ENCODE measurements at places on chromosomes 16 and 17.
A peak's percentile ranks its signal among the peaks of the same experiment; 100 is the strongest.

- no peak for DNase-seq
Measured at GRCh38 chr17:183021-183420, 1.6 kb upstream of the DOC2B start.

GRCh38 chr16:58125781-58126335, 3.3 kb downstream of the CFAP20 start:
- DNase-seq: no peak

DNA sequence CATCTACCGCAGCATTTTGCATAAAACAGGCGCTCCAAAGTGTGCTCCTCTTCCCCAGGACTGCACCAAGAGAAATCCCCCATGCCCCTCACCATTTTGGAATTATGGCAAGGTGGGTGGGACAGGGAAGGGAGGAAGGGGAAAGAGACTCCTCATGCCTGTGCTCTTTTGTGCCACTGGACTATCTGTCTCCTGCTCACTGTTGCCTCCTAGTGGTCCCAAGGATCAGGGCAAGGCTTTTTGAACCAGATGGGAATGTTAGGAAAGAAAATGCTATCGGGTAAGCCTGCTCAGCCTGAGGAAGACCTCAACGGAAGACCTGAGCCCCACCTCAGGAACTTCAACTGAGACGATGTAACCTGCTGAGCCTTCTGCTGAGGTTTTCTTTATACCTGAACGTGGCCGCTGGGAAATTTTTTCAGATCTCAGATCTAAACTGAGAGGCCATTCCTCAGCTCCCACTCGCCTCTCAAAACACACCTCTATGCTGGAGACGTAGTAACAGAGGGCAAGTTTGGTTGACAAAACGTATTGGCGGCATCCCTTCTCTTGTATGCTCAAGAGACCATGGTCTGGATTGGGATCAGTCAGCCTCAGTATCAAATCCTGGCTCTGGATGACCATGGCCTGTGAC, 58.3 kb downstream of the SPACA3 start:
- DNase-seq: peak; percentile 31

DNA sequence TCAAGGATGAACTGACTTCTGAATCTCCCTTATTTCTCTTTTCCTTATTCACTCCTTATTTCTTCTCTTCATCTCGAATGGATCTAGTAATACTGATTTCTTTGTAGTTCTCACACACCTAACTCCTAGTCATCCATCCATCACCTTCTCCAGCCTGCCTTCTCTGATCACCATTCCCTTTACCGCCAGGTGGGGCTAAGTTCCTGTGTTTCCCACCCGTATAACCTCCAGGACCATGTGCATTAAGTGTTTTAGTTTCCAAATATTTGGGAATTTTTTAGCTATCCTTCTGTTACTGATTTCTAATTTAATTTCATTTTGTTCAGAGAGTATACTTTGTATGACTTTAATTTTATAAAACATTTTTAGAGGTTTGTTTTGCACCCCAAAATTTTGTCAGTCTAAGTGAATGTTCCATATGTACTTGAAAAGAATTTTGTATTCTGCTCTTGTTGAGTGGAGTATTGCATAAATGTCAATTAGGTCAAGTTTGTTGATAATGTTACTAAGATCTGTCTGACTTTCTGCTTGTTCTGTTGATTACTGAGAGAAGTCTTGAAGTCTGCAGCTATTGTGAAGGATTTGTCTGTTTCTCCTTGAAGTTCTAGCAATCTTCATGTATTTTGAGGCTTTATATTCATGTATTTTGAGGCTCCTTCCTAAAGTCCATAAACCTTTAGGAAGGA, 8.8 kb downstream of the BPTF start:
- DNase-seq: no peak

GRCh38 chr17:75182319-75182568, 515 bp downstream of the SUMO2 start:
- DNase-seq: no peak

- DNase-seq: no peak
Measured at GRCh38 chr17:2936771-2937321, 126.6 kb downstream of the OR1D5 start.

GRCh38 chr16:54275956-54276355, 10.6 kb downstream of the IRX3 start:
- no peak for DNase-seq

GRCh38 chr16:49632795-49633184, 223.1 kb downstream of the ZNF423 start:
- DNase-seq: no peak

DNA sequence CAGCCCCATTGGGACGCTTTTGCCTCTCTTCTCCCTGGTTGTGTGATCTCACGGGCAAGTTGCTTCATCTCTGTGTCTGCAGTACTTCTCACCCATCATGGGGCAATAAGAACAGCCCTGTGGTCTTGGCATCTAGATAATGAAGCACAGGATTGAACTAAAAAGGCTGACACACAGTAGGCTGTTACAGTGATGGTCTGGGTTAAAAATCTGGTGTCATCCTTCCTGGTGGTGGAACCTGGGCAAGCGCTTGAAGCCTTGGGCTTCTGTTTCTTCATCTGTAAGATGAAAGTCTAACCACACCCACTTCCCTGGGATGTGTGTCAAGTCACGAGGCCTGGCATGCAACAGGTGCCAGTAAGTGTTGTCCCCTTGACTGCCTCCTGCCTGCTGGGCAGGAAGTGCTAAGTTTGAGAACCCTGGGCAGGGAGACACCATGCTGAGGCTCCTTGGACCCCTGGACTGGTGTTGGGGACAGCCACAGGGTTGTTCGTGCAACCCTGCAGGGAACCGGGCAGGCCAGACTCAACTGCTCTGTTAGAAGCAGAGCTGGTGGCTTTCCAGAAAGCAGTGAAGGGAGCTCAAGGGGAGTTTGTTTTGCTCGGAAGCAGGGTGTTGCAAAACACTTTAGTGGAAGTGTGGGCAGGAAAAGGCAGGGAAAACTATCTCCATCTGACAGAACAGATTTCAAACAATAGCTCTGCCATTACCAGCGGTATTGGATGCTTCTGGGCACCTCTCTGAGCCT, 5.9 kb upstream of the MAP2K3 start:
- no peak for DNase-seq

DNA sequence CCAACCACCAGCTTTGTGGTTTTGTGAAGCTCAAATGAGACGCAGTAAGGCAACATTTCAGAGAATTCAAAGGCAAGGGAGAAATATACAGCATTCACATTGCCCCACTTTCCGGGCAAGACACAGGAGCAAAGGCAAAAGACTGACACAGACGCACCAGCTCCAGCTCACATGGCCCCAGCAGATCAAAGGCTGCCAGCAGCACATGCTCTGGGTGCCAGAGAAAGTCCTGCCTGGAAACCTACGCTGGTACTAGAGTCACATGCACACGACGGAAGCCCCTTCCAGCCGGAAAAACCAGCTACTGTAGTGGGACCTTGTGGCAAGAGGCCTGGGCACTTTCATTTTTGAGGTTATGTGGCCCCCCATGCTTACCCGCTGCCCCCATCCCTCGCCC, 50.1 kb downstream of the GTF3C1 start:
- no peak for DNase-seq

- DNase-seq: no peak
Measured at GRCh38 chr17:72613396-72613795, 479.1 kb downstream of the SLC39A11 start.

DNA sequence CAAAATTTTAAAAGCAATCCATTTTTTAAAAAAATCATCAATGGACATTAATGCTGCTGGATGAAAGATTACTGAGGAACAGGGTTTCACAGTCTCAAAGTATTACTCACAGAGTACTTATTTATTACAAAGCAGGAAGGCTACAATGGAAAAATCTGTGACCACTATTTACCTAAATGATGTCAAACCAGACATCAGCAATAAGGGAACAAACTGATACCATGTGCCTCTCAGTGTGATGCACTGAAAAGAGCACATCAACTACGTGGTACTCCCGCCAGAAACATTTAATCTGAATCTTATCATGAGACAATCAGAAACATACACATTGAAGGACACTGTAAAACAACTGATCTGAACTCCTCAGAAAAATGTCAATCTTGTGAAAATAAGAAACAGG, 124.2 kb downstream of the PARN start:
- no peak for DNase-seq

DNA sequence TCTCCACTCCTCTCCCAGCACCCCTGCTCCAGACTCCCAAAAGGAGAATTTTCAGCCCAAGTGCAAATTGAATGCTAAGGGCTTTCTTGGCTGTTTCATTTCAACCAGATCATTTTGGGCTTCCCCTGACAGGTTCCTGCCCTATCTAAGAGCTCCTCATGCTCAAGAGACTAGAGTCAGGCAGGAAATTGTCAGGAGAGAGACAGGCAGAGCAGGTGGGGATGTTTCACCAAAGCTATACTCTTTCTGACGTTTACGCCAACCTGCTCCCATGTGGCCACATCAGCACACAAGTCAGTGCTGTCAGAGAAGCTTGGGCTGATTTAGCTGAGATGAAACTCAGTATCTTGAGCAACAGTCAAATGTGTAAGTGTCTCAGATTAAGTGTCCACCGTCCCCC, 31.4 kb downstream of the HIC1 start:
- no peak for DNase-seq

DNA sequence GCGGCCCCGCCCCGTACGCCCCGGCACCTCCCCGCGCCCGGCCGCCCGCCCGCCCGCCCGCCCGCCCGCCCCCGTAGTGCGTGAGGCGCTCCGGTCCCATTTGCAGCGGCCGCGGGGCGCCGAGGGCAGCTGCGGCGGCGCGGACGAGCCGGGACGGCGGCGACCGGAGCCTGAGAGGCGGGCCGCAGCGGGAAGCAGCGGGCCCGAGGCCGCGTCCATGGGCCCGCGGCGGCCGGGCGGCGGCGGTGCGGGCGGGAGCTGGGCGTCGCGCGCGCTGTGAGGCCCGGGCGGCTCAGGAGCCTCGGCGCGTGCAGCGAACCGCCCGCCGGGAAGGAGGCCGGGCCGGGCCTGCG, at the start of gene MPRIP:
TSS of gene MPRIP (plus strand) at position 74 of the 353 bp plus-strand sequence. CDS start 392 bp downstream, outside the sequence.
- DNase-seq: no peak

DNA sequence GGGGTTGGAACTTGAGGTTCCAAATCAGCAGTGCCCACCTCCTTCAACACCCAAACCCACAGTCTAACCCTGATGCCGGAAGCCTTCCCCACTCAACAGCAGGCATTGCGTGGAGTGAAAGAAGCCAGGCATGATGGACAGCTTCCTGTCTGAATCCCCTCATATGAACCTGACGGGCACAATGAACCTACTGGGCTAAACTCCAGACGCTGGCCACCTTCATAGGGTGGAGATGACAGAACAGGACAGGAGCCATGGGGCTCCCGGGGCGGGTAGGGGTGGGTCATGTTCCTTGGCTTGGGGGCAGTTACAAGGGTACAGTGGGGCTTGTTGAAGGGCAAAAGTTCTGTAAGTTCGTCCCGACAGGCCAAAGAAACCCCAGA, 460 bp upstream of the HSBP1 start:
- no peak for DNase-seq

- no peak for DNase-seq
Measured at GRCh38 chr17:41339571-41340172, 11.0 kb downstream of the KRT33A start.

- no peak for DNase-seq
Measured at GRCh38 chr17:9052921-9053320, 31.6 kb downstream of the NTN1 start.

DNA sequence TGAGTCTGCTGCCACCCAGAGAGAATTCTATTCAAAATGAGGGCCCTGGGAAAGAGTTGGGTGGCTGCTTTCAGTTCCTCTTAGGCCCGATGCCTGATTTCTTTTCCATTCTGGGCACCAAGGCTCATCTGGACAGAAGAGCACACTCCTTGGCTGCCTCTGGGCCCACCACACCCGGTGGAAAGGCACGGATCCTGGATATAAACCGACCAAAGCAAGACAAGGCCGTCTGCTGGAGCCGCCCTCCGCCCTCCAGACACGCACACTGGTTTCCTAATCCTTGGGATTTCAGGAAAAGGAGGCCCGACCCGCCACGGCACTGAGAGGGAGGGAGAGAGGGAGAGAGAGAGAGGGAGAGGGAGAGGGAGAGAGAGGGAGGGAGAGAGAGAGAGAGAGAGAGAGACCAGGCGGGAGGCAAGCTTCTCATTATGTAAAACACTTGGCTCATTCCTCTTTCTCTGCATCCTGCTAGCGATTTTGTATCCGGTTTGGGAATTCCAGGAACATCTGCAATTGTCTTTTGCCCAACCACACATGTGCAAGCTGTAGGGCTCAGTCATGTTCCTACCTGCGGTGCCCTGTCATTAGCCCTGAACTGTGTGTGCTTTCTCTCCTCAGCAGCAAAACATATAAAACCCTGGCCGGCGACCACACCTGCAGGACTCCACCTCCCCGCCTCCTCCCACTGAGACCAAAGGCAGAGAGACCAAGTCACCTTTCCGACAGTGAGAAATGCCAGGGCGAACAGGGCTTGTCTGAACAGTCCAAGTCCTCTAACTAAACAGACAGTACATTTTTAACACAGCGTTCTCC, 347.2 kb downstream of the SOX9 start:
- no peak for DNase-seq

DNA sequence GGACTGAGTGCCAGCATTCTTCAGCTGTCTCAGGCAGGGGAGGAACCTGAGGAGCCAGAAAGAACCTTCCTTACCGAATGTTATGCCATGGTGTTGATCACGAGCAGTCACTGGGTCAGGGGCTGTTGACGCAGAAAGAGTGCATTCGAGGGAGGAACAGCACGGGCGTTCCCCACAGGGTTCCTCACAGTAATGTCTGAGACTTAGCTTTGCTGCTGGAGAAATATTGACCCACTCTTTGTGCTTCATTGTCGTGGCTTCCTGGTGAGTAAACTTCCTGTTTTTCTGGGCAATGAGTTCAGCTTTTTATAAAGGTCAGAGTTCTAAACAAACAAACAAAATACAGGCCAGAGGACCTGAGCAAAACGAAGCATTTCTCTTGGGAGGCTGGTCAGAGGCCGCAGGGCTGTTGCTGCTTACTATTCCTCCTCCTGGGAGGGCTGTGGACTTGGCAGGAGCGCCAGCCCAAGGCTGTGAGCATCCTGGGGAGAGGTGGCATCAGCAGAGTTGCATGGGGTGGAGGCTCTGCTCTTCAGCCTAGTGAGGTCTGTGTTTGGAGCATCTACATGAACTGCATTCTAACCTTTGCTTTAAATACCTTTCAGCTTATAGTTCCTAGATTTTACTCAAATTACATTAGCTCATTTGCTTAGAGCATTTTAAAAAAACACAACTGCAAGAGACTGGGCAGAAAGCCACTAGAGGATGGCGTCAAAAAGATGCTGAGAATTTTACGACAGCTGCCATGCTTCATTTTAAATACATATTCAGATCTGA, 143.1 kb upstream of the CACNG5 start:
- no peak for DNase-seq

DNA sequence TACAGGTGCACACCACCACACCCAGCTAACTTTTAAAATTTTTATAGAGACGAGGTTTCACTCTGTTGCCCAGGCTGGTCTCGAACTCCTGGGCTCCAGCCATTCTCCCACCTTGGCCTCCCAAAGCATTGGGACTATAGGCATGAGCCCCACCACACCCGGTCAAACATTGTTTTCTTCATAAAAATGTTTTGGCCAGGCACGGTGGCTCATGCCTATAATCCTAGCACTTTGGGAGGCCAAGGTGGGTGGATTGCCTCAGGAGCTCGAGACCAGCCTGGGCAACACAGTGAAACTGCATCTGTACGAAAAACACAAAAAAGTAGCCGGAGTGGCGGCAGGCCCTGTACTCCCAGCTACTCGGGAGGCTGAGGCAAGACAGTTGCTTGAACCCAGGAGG, 12.1 kb downstream of the TMC6 start:
- DNase-seq: no peak

All from HCT116 (cell line).